ENCODE measurements at places on chromosomes 5 and 9.

DNA sequence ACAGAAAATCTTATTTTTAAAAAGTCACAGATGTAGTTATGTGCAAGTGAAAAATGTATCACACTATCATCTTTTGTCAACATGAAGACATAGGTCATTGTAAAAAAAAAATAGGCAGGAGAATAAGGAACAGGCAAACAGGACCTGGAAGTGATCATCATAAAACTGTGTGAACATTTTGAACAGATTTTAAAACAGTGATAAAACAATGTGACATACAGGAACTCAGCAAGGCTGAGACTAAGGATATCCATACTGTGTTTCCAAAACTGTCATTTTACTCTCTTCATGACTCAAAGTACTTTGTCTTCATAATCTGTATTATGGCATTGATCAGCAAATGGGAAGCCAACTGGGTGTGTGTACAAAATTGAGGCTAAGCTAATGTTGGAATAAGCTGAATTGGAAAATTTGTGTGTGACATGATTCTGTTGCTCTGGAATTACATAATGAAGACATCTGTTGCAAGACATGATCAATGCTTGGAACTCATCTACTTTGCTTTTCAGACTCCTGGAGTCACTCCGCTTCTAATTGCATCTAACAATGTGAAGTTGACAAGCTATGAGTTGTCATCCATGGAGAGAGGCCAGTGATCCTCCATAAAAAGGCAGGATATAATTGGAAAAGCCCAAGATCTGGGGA lies 978.7 kb upstream of the NUDT12 start:
- DNase-seq = no peak

GRCh38 chr5:137470111-137470920 lies 28.8 kb downstream of the SPOCK1 start:
- no peak for DNase-seq

DNA sequence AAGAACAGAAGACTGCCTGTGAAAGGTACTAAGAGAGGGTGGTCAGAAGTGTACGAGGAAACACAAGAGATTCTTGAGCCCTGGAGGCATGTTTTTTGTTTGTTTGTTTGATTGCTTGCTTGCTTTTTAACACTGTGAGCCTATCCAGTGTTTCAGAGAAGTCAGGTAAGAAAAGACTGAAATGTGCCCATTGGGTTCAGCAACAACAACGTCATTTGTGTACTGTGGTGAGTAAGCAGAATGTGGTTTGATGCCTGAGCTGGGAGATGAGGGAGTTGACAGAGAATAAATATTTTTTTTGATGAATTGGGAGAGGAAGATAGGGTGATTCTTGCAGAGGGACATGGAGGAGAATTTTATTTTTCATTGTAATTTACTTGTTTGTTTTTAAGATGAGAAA lies 73.1 kb downstream of the RPS23 start:
- DNase-seq = no peak

DNA sequence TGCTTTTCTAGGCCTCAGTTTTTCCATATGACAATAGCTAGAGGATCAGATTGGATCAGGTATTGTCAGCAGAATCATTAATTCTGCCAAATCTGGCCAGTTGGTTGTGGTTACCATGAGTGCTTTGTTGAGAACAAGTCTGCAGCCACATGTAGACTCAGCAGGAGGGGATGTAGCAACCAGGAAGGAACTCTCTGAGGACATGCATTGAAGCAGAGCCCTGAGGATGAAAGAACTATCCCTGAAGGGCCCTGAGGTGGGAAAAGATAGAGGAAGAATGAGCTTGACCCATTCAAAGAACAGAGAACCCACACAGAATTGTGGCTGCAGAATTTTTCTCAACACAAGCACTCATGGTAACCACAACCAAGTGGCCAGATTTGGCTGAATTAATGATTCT lies 60.1 kb upstream of the AFAP1L1 start:
- DNase-seq = no peak

- DNase-seq = no peak
Measured at GRCh38 chr9:35177520-35177919, 15.7 kb downstream of the UNC13B start.

DNA sequence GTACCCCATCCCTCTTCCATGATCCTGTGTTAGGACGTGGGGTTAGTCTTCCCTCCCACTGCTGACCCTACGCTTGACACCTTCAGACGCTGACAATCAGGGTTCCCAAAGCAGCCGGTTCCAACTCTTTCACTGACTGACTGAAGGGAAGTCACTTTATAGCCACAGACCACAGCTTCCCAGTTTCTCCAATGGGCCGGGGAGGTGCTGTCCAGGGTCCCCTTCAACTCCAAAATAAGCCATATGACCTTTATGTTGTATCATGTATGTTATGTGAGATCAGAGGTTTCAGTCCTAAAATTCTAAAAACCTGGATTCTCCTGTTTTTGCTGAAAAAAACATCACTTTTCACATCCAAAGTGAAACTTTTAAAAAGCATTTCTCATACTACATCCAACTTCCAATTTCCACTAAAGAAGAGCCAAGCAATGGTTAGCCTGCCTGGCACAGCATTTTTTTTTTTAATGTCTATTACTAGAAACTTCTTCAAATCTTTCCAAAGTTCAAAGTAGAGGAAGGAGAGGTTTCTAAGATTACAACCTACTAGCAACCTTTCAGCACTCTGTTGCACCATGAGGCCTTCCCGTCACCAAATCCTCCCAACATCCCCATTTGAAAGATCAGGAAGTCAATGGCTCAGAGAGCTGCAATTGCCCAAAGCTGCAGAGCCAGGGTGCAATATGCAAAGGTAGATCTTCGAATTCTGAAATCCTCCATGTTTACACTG lies 5.2 kb downstream of the EPB41L4B start:
- DNase-seq = no peak

- no peak for DNase-seq
Measured at GRCh38 chr5:122561209-122561608, 213.7 kb upstream of the SNX2 start.

GRCh38 chr5:10757922-10758555 lies 3.0 kb downstream of the DAP start:
- no peak for DNase-seq

- no peak for DNase-seq
Measured at GRCh38 chr5:11355491-11355890, 548.8 kb downstream of the CTNND2 start.

- no peak for DNase-seq
Measured at GRCh38 chr5:88108490-88109279, 160.0 kb downstream of the TMEM161B start.

GRCh38 chr5:111676926-111677415 lies 80.0 kb downstream of the NREP start:
- DNase-seq = no peak

GRCh38 chr9:88645879-88646199 lies 110.9 kb downstream of the NXNL2 start:
- no peak for DNase-seq

- DNase-seq = no peak
Measured at GRCh38 chr5:36414869-36415282, 113.2 kb upstream of the RANBP3L start.

DNA sequence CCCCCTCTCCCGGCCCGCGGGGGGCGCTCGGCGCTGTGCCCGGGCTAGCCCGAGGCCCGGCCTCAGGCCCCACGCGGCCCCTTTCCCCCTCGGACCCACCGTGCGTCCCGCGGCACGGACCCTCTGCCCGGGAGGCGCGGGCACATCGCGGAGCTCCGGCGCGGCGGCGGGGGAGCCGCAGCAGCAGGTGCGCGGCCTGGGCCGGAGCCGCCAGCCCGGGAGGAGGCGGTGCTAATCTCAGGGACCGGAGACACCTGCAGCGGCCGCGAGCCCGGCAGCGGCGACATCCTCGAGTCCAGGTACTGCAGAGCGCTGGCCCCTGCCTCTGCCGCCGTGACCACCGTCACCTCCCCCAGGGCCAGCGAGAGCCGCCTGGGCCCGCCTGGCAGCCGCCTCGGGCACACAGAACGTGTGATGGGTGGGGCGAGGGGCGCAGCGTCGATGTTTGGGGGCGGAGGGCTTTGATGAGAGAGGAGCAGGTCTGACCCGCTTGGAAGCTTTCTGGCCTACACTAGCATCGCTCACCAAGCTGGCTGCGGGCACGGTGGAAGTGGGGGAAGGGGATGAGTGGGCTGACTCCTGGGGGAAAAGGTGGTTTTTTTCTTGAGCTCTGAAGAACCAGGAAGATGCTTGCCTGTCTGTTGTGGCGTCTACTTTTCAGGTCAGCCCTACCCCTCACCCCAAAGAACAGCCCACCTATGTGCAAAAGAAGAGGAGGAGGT lies 524 bp downstream of the CYFIP2 start:
- peak; percentile 59 for DNase-seq

DNA sequence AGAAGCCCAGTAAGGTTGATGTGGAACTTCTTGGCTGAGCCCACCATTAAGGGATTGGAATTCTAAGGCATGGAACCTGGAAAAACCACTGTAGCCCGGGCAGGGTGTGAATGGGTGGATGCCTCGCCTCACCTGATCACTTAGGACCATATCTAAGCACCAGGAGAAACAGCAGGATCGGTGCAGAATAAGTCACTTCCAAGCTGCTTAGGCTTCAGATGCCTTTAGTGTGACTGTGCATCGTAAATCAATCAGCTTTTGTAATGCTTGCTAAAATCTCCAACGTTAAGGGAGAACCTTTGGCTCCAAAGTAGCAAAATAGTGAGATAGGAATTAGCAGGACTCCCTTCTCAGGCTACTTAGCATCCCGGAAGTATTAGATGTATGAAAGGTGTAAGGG lies 103.9 kb upstream of the MEGF10 start:
- no peak for DNase-seq

DNA sequence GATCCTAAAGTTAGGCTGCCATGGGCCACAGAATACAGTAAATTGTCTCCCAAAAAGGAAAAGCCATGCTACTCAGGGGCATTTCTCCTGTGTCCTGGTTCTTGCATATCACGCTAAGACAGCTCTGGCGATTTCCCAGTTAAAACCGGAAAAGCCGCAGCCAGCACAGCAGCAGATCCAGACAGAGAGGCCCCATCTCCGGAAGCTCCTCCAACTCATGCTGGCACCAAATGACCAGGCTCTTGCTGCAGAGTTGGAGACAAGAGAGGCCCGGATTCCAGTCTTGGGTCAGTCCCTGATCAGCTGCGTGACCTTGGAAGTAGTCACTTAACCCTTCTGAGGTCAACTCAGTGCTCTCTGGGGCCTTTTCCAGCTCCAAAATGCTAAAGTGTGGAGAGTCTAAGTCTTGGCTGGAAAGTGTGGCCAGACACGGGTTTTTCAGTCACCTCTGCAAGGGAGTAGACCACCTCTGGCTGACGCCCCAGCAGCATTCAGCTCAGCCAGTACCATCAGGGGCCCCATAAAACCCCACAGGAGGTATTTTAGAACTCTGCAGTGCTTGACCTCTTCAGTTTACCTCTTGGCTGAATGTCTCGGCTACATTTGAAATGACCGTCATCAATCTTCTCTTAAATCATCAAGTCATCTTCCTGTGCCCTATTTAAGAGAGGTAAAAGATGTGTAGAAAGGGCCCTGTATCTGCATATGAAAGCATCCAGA lies 16.2 kb downstream of the GDNF start:
- no peak for DNase-seq

- no peak for DNase-seq
Measured at GRCh38 chr5:135041145-135041587, 7.1 kb upstream of the PITX1 start.

DNA sequence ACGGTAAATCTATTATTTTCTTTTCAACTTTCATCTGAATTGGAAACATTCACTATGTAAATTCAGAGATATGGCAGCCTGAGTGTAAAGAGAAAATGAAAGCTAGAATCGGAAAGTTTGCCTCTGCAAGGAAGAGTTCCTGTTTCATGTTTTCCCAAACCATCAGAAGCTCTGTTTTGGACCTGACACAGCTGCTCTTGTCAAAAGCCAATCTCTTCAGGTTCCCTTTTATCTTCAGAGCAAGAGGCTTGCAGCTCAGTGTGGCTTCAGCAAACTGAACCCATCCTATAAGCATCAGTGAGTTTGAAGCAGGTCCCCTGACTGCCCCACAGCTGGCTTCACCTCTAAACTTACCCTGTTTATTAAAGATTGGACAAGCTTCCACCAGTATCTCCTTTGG lies 1099.7 kb downstream of the DTWD2 start:
- no peak for DNase-seq

DNA sequence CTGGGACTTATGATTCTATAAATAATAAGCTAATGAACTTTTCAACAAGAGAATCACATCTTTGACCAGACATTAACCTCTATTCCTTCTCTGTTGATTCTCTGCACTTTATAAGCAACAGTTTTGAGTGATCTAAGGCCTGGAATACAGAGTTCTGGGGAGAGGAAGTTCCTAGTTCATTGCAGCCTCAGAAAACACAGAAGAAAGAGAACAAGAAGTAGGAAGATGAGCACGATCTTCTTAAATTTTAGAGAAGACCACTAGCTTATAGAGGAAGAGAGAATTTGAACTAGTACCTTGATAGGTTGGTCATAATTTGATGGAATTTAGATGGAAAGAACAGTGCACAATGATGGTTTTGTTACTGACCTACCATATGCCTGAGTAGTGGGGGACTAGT lies 8.5 kb upstream of the C9orf72 start:
- DNase-seq = no peak

DNA sequence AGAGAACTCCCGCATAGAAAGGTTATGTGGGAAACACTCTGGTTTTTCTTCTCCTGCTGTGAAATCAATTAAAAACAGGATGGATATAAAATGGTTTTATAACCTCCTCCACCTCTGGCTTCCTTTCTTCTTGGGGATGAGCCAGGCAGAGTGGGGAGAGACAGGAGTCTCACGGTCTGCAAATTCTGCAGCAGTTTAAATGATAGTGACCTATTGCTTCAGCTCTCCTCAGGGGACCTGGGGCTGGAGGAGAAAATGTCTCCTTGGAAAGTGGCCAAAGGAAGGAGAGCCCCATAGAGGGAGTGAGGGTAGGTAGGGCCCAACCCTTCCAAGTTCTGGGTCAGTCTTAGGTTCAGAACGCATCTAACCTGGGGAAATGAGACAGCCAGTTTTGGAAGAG lies 118.8 kb downstream of the MTX3 start:
- no peak for DNase-seq

GRCh38 chr5:17412760-17413671 lies 85.0 kb upstream of the TAF11L2 start:
- no peak for DNase-seq

GRCh38 chr5:584846-585245 lies 27.3 kb upstream of the CEP72 start:
- DNase-seq = no peak

GRCh38 chr9:37575511-37575914 lies 667 bp downstream of the FBXO10 start:
- DNase-seq = no peak

- no peak for DNase-seq
Measured at GRCh38 chr9:127884427-127884911, 7.0 kb upstream of the AK1 start.

DNA sequence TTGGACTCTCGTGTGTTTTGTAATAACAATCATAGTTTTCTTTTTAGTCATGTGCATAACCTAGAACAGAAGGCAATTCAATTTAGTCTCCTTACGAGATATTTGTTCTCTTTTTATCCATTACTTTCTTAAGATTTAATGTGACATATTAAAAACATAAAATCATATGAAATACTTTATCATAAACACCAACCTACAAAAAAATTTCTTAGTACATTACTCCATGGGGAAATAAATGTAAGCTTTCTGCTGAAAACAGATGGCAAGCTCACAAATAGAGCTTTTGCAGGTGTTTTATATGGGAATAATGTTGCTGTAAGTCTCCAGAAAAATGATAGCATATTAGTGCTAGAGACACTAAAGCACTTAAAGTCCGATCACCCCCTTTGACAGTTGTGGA lies 1035.2 kb upstream of the ARRDC3 start:
- no peak for DNase-seq
